ENCODE measurements at places on chromosomes 6 and 20.

DNA sequence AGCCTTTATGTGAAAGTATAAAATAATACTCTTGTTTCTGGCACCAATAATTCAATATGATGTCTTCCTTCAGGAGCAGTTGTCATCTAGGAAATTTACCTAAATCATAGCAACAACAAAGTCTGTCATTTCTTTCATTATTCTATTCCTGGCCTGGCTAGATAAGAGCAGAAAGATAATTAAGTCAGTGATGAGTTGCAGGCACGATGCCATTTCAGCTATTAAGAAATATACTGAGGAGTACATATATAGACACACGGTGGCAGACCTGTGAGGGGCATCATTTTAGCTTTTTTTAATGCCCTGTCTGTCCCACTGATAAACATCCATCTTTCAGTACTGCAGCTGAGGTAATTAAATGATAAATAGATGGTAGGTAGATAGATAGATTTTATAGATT, 756.1 kb upstream of the EPHA7 start:
- no peak for DNase-seq

DNA sequence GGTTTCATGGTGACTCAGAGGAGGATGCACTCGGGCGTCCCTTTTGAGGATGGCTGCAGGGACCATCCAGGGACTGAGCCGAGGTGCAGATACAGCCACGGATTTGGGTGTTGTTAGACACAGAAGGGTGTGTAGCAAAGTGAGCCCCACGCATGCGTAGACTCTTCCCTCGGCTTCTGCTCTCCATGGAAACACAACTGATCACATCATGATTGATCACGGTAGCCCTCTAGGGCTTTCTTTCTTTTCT, 606 bp upstream of the ULBP1 start:
- DNase-seq: no peak

DNA sequence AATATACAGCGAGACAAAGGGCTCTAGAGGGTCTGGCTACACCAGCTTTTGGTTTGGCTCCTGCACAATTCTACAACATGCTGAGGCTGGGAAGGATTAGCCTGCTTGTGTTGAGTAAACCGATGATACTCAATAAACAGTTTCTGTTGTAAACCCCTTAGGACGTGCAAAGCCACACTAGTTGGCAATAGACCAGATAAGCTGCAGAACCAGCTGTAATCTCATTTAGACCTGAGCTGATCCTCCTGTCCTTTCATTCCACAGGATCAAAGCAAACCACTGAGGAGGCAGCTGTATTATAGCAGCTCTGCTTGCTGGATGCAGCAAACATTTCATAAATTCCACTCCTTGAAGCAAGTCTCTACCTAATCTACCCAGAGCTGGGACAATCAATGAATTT, 79.7 kb downstream of the MMS22L start:
- no peak for DNase-seq

- DNase-seq: no peak
These were observed 491.4 kb upstream of the RNF217 start for GRCh38 chr6:124470803-124471202.

GRCh38 chr6:56347526-56347925, 100.1 kb upstream of the COL21A1 start:
- DNase-seq: no peak

GRCh38 chr20:53040693-53041589, 68.8 kb downstream of the TSHZ2 start:
- DNase-seq: no peak

- no peak for DNase-seq
These were observed 32.7 kb downstream of the GGTLC1 start for GRCh38 chr20:23955896-23956295.

DNA sequence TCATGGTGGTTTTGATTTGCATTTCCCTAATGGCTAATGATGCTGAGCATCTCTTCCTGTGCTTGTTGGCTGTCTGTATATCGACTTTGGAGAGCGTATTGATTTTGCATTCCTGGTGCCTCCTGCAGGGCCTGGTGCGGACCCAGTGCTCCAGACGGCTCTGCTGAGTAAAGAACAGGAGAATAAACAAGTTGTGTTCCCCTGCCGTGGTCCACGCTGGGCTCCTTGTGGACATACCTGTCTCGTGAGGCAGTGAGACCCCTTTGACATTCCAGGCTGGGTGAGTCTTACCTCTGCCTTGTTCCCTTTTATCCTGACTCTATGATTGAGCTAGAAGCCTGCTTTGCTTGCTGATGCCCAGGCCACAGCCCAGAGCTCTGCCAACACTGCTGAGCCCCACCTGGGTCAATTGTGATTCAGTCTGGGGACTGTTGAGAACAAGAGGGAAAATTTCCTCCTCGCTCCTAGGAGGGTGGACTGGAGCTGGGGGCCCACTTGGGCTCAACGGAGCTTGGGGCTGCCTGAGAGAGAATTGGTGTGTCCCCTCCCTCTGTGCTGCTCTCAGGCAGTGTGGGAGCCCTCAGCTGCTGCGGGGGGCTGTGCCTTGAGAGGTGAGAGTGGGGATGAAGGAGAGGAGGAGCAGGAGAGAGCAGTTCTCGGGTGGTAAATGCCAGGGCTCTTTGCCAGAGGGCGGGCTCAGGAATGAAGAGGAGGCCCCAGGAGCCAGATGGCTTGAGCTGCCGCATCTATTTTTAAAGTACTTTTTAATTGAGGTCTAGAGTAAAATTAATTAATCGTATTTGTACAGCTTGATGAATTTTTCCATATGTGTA, 43.7 kb upstream of the PMEPA1 start:
- no peak for DNase-seq

DNA sequence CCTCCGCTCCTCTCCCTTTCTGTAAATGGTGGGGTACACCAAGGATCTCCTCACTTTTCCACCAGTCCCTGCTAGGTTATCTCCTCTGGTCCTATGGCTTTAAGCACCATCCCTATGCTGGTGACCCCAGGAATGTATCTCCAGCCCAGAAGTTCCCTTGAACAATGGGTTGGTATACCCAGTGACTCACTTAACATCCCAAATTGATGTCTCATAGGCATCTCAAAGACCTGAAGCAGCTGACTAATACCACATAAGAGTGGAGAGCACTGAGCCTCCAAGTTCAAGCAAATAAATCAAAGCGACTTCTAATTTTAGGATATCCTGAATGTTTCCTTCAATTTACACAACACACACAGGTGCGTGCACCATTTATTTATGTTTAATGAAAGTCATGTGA, 48.3 kb downstream of the ADGRF1 start:
- DNase-seq: peak; percentile 85

DNA sequence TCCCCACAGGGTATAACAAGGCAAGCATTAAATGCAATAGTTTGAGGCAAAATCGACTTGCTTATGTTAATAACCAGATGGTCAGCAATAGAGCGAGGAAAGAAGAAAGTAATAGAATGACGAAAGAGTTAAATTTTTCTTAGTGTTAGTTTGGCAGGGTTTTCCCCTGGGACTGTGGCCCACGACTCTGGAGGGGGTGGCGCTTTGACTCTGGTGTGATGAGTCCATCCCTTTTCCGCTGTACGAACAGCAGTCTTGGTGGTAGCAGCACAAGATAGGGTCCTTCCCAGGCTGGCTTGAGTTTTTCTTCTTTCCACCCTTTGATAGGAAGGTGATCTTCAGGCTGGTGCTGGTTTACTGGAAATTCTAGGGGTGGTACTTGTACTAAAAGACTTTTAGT, 69.2 kb upstream of the GMDS start:
- DNase-seq: no peak

DNA sequence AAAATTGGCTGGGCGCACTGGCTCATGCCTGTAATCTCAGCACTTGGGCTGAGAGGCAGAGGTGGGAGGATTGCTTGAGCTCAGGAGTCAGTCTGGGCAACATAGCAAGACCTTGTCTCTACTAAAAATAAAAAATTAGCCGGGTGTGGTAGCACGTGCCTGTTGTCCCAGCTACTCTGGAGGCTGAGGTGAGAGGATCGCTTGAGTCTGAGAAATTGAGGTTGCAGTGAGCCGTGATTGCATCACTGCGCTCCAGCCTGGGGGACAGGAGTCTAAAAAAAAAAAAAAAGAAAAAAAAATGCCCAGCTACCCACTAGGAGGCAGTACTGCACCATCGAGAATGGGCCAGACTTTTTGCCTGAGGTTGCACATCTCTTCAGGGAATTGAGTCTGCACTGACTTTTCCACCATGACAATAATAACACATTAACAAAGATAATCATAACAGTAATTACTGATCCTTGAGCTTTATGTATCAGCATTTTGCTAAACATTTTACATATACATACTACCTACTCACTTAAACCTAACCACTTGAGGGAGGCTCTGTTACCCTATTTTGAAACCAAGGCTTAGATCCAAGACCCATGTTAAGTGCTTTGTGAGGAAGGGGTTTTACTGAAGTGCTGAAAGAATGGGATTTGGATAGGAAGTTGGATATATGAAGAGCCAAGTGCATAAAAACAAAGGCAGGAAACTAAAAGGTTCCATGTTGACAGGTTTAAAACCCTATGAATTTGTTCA, 21.0 kb downstream of the SRSF3 start:
- no peak for DNase-seq

DNA sequence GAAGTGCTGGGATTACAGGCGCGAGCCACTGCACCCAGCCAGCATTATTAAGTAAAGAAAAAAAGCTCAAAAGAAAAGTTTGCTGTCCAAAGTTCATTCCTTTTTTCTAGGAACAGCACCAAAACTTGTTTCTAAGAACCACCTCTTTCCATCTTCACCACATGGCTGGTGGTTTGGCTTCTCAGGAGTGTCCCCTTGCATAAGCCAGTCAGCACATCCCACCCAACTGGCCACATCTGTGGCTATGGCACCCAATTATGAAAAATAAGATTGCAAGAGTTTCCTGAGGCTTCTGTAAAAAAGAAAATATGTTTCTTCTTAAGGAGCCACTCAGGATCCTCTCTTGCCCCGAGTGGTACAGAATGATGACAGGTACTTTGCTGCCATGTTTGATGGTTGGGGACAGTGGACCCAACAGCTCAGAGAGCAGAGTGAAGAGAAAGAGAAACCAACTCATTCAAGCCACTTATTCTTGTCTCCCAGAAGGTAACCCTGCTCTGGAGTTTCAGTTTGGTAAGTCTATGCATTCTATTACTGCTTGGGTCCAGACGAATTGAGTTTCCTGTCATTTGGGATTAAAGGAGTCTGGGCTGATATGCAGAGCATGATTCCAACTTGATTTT, 65.3 kb downstream of the PSMB1 start:
- DNase-seq: no peak

DNA sequence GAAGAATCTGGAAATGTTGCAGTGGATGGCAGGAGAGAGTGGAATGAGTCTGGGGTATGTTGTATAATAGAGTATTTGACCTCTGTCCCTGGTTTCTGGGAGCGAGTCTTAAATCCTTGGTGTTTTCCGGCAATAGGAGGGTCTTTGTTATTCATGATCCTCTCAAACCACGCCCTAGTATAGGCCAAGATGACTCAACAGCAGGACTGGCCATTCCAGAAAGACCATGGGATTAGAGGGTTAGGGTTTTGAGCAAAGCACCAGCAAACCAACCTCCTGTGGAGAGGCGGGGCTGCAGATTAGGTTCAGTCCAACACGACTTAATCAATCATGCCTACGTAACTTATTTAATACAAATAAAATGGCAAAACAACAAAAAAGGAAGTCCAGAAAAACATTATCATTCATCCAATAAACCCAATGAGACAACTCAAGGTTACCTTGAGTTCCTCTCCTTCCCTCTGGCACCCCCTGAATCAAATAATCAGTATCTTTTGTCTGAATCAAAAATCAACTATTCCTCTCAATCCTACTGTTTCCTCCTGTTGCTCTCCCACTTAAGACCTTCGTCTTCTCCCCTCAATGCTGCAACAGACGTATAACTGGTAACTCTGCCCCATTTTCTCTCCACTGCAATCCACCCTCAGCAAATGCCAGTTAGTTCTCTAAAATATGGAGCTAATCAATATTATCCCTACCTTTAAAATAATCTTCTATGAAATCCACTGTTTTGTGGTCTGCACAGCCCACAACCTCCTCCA, 15.5 kb downstream of the HUS1B start:
- DNase-seq: no peak

DNA sequence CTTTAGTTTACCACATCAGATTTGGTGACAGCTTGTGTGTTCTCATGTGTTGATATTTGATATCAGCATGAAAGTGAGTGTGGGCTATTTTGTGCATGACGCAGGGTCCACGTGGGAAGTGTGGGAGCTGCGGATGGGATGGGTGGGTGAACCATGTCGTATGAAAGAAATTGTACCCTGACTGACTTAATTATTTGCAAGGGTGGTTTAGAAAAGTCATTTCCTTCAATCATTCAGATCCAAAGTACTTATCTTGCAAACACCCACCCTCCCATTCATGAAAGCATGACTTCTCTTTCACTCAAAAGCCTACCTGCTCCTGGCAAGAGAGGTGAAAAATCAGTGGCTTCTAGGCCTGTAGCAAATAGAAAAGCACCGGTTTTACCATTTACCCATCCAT, 91.8 kb upstream of the BACH2 start:
- DNase-seq: no peak
